ENCODE measurements at places on chromosomes 3 and 15.

GRCh38 chr3:57978316-57978715 lies 29.9 kb upstream of the FLNB start:
- DNase-seq, result no peak

DNA sequence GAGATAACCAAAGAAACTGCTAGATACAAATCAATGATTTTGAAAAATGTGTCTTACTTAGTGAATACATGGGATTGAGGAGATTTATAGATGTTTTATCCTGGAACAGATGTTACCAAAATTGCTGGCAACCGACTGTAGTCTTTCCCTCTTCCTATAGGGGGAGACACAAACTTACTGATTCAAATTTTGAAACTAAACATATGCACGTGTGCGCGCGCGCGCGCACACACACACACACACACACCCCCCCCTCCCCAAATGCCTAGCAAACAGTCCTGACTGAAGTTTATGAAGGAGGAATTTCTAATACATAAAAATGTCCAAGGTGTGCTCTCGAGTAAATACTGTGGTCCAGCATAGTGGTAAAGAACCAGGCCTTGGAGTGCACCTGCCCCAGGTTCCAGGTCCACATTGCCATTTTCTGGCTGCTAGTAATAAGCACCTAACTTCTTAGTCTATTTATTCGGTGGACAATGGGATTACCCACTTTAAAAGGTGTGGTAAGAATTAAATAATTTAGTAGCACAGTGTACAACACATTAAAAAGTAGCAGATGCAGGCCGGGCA lies 18.5 kb upstream of the C3orf62 start:
- DNase-seq, result peak; percentile 9

DNA sequence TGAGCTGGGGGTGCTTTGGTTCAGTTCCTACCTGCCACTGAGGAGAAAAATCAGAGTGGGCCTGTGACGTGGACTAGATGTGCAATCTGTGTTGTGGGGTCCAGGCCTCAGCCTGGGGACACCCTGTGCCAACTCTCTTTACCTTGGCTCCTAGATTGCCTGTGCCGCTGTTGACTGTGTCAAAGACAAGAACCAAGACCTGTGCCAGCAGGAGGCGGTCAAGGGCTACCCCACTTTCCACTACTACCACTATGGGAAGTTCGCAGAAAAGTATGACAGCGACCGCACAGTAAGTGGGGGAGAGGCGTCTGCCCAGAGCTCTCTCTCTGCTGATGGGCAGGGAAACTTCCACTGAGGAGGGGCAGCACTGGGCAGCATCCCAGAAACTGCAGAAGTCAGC lies 40.6 kb upstream of the SEC22A start:
- no peak for DNase-seq

- no peak for DNase-seq
Measured at GRCh38 chr3:2706836-2707210, 403.4 kb downstream of the IL5RA start.

DNA sequence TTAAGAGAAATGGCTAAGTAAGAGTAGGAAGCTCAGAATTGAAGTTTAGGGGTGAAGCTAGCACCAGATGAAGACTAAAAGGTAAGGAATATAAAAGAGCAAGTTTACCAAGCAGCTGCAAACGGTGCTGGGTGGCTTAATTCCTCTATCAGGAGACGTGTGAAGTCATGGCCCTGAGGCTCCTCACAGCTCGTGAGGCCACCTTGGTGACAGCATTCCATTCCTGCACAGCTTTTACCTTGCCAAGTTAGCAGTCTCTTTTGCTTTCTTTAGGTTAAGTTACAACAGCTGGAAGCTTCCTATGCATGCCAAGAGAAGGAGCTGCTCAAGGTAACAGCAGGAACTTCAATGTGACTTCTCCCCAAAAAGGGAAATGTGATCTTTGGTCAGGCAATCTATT lies 6.4 kb downstream of the TMCO5A start:
- DNase-seq, result no peak

- DNase-seq, result no peak
Measured at GRCh38 chr3:186960347-186960746, 30.0 kb downstream of the ST6GAL1 start.

- DNase-seq, result no peak
Measured at GRCh38 chr15:94100863-94101262, 130.5 kb upstream of the MCTP2 start.

- DNase-seq, result no peak
Measured at GRCh38 chr3:82143661-82144412, 382.4 kb upstream of the GBE1 start.

- DNase-seq, result peak; percentile 21
Measured at GRCh38 chr15:69729167-69729748, 276.6 kb downstream of the RPLP1 start.
